AG09309 (cell line): ENCODE measurements at places on chromosomes 13 and 19.

GRCh38 chr19:47188507-47189033 lies 42.4 kb downstream of the BBC3 start:
- no peak for DNase-seq

DNA sequence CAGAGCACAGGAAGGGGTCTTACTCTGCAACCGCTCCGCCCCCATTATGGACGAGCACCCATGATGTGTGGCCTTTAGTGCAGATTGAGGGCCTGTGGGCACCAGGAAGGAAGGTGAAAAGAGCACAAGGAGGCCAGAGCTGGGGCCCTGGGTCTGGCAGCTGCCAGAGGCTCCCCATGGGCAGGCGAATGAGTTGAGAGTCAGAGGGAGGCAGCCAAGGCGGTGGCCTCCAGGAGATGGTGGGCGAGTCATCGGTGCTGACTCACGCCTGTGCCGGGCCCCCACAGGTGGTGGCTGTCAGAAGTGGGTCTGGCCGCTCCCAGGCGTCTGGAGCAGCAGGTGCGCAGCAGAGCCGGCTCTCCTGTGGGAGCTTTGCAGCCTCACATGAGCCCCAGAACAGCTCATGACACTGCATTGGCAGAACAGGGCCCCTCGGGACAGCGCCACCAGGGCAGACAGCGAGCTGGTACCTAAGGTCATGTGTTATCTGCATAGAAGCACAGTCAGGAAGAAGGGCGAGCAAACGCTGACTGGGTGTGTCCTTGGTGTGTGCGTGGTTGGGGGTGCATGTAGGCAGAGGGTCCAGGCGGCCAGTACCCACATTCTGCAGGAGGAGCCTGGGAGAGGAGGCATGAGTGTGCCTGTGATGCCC lies 68.8 kb downstream of the CHST8 start:
- DNase-seq, result no peak

GRCh38 chr19:39871886-39872866 lies 26.0 kb upstream of the FBL start:
- DNase-seq, result no peak

- no peak for DNase-seq
Observed at GRCh38 chr13:50914176-50914700, 4.6 kb downstream of the RNASEH2B start.

- peak; percentile 1 for DNase-seq
Observed at GRCh38 chr19:56637976-56638555, 4.9 kb upstream of the SMIM17 start.

- DNase-seq, result no peak
Observed at GRCh38 chr13:78598116-78598781, 5.1 kb downstream of the POU4F1 start.
